ENCODE measurements at places on chromosomes 2 and 18.

DNA sequence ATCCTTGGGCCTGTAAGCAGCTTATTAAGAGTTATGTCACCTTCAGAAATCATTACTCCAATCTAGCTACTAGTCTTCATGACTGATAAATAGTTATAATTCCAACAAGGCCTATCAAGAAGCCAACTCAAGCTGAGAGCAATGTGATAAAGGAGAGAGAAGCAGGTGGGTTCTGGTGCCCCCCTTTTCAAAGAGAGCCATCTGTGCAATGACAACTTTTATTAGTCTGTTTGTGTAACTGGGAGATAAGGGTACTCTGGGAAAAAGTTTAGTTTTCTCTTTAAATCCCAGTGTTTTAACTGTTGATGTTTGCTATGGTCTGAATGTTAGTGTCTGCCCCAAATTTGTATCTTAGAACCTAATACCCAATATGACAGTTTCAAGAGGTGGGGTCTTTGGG is 60.6 kb downstream of the CCDC93 start:
- no peak for DNase-seq

DNA sequence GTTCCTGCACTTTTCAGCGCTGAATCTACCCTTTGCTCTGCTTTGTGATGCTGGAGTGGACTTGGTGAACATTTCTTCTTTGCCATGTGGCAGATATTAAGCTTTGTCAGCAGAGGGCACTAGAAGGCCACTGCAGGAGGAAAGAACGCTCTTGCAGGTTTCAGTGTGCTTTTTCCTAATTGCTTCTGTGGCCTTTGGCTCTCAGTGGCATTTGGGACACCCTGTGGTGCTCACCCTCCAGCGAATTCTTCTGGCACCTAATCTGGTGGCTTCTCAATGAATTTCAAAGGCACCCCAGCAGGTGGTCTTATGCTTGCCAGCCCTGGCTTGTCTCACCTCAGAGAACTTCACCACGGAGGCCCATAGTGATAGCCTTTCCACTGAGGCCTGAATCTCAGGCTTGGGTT is 146.7 kb downstream of the MYO3B start:
- no peak for DNase-seq

DNA sequence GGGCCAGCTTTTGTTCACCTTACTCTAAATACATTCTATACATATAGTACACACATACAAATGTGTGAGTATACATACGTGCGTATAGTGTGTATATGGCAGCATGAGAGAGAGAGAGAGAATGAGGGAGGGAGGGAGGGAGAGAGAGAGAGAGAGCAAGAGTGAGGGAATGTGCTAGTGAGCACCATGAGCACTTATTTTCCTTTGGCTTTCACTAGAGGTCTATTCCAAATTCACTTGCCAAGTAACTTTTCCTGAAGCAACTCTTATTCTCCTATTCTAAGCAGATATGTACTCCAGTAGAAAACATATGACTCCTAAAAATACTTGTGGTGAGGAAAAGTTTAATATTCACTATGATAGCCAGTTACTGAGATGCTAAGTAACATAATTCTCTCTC is 85.7 kb downstream of the COBLL1 start:
- DNase-seq = no peak

DNA sequence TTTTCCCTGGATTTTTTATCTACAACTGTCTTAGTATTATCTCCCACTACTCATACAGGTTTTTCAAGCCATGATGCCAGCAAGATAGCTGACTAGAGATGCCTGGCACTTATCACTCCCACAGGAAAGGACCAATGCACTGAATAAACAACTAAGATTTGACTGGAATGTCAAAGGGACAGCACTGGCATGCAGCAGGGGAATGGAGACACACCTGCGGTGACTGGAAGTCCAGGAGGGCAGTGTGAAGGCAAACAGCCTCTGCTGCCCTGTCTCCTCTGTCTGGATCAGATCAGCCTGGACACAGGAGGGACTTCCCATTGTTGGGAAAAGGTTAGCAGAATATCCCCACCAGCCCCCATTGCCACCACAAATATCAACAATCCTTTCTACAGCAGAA is 85.1 kb downstream of the TMEM237 start:
- DNase-seq = no peak

DNA sequence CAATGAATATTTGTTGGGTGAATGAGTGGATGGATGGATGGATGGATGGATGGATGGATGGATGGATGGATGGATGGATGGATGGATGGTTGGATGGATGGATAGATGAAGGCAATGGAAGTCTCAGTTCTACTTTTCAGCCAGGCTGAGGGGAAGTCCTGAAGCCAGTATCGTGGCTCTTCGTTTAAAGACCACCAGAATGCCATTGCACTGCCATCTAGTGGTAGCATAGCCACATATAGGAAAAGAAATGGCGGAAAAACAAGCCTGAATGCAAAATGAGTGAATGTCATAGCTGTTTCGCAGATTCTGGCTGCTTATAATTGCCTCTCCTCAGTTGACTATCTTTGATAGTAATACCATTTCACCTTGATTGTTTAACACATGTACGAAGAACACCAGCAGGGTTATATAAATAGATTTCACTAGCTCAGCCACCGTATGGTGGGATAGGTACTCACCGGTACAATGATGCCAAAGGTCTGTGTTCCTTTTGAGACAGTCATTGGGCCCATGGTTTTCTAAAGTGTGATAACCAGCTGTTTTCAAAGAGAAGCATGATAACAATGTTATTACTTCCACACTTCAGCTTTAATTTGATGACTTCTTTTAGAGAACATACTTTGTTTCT is 62.3 kb upstream of the GREB1L start:
- peak; percentile 41 for DNase-seq

DNA sequence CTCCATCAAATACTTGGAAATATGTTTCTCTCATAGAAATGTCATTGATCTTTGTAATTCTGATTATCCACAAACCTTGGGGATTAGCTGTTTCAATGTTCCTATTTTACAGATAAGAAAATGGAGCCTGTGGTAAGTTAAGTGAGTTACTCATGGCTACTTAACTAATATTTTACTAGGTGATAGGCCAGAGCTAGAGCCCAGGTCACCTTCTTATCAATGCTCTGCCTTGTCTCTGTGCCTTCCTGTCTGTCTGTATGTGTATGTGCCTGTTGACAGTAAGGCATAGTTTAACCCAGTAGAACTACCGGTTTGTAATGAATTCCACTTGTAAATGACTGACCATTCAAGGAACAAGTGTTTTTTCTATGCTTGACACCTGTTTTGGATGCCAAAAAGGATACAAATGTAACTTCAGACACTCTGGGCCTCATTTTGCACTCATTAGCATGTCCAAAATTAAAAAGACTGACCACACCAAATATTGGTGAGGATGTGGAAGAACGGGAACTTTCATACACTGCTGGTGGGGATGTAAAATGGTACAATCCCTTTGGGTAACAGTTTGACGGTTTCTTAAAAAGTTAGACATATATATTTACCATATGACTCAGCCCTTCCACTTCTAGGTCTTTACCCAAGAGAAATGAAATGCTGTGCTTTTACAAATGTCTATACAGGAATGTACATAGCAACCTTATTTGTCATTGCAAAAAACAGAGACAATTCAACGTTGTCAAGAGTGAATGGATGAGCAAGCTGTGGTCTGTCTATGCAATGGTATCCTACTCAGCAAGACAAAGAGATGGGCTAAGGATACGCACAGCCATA is 19.6 kb upstream of the IL1A start:
- no peak for DNase-seq

- no peak for DNase-seq
These were observed 79.0 kb upstream of the CDH19 start for GRCh38 chr18:66682855-66683322.

DNA sequence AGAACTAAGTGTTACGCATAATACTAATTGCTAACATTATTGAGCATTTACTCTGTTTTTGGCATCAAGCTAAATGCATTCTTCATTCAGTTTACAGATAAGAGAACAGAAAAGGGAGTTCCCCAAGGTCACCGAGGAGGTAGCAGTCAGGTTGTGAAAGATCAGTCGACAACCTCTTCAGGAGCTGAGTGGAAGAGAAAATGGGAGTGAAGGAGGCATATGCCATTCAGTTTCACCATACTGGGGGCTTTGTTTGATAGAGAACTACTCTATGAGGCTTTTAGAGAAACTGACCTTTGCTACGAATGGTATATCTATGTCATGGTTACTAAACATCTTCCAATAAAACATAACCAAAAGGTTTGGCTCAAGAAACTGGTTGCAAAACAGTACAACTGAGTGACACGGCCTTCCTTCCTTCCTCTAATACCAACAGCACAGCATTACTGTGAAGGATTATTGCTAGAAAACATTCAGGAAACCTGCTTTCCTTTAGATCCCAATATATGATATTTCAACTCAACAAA is 112.1 kb downstream of the RBMS1 start:
- DNase-seq = no peak

DNA sequence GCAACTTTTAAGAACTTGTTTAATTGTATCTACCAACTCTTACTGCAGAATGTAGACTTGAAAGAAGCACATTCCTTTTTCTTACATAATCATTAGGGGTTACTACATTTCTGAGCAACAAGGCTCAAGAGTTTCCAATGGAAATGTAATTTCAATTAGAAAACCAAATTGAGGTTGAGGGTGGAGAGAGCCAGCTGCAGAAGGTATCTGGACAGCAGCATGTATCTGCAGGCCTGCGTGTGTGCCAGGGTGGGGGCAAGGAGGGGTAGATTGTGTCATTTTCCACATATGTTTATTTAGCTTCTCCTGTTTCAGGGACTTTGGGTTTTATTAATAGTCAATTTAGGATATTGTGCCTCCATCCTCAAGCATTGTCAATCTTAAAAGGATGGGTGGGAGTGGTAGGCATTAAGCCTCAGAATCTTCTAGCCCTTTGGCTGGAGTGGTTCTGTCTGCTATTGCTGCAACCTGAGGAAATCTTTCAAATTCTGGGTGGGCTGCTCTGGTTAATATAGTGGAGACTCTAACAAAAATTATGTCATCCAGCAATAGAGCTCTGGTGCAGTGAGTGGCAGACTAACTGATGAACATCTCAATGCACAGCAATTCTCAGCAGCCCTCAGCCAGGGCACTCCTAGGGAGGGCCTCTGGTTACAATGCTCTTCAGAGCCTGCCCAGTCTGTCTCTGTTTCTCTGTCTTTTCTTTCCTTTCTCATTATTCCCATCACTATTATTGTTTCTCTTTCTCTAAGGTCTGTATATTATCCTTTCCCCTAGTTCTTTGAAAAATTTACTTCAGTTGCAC is 151.4 kb downstream of the RPIA start:
- DNase-seq = no peak

GRCh38 chr2:199602896-199603717 is 145.4 kb upstream of the SATB2 start:
- DNase-seq = no peak

- no peak for DNase-seq
These were observed 110.4 kb downstream of the ALK start for GRCh38 chr2:29810956-29811355.

GRCh38 chr2:190837952-190838361 is 42.7 kb upstream of the GLS start:
- no peak for DNase-seq

DNA sequence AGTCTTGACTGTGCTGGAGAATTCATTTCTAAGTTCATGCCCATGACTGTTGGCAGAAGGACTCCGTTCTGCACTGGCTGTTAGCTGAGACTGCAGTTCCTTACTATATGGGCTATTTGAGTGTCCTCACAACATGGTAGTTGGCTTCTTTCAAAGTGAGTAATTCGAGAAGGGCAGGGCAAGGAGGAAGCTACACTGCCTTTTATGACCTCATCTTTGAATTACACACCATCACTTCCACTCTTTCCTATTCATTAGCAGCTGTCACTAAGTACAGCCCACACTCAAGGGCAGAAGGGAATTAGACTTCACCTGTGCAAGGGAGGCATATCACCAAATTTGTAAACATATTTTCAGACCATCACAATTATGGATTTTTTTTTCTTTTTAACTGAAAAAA is 55.9 kb upstream of the EPAS1 start:
- DNase-seq = no peak

GRCh38 chr2:188414869-188415753 is 123.4 kb downstream of the GULP1 start:
- no peak for DNase-seq

- DNase-seq = no peak
These were observed 113.4 kb downstream of the RTP5 start for GRCh38 chr2:241982706-241983570.

All from AG09319 (cell line).